CD4-positive, alpha-beta memory T cell (primary cell): ENCODE measurements at places on chromosomes 16 and 17. TPM values are rescaled to one million over a fixed set of nuclear protein-coding genes. Genes with fewer than 3 reads are reported as not detected.
A peak's percentile ranks its signal among the peaks of the same experiment; 100 is the strongest.

- no peak for DNase-seq
- H3K36me3 ChIP-seq, result no peaks in the 10 kb centered on the region
- H3K27ac ChIP-seq, result no peak overlapping the region
- H3K4me3 ChIP-seq, result no peak overlapping the region
Measured at GRCh38 chr16:52705122-52705521, 158.2 kb upstream of the TOX3 start.

GRCh38 chr16:77496934-77497333 is 62.1 kb upstream of the ADAMTS18 start:
- no peak overlapping the region for H3K27ac ChIP-seq
- H3K36me3 ChIP-seq, result no peaks in the 10 kb centered on the region
- DNase-seq, result no peak
- H3K27me3 ChIP-seq, result no peaks in the 10 kb centered on the region
- no peak overlapping the region for H3K4me3 ChIP-seq

GRCh38 chr16:1749152-1750117 is 21.9 kb downstream of the NME3 start:
- no peak overlapping the region for H3K4me3 ChIP-seq
- no peaks in the 10 kb centered on the region for H3K27me3 ChIP-seq
- H3K36me3 ChIP-seq, result peaks cover 49% of the 10 kb centered on the region
- no peak overlapping the region for H3K27ac ChIP-seq
- DNase-seq, result no peak

DNA sequence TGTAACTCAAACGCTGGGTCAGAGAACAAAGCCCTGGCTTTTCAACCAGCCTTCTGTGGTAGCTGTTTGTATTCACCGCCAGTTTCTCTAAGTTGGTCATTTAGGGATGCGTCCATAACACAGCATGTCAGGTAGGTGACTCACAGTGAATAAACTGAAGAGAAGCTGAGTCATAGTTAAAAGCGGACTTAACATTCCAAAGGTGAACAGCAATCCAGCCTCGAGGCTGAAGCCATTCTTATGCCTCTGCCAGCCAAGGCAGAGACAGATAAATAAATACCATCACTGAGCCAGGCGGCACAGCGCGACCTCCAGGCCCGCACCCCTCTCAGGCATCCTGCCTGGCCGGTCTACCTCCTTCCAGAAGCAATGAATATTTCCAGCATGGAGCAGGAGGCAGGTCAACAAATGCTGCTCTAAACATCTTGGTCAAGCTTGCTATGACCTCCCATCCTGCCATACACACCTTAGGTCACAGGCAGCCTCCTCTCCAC is 12.4 kb upstream of the CACNG4 start:
- H3K4me1 ChIP-seq, result no peaks in the 10 kb centered on the region
- no peak overlapping the region for H3K4me3 ChIP-seq
- no peak for DNase-seq
- H3K27ac ChIP-seq, result no peak overlapping the region

- no peak overlapping the region for H3K27ac ChIP-seq
- H3K4me1 ChIP-seq, result no peaks in the 10 kb centered on the region
- no peak overlapping the region for H3K4me3 ChIP-seq
- H3K36me3 ChIP-seq, result no peaks in the 10 kb centered on the region
- no peaks in the 10 kb centered on the region for H3K27me3 ChIP-seq
Measured at GRCh38 chr17:9887508-9887907, 17.6 kb downstream of the RCVRN start.

- H3K27ac ChIP-seq, result no peak overlapping the region
- H3K27me3 ChIP-seq, result no peaks in the 10 kb centered on the region
- H3K36me3 ChIP-seq, result peaks cover 46% of the 10 kb centered on the region
Measured at GRCh38 chr16:85673529-85674417, 15.0 kb downstream of the GINS2 start.

GRCh38 chr16:58366247-58367031 is 25.8 kb upstream of the GINS3 start:
- H3K27ac ChIP-seq, result no peak overlapping the region
- no peak for DNase-seq
- no peaks in the 10 kb centered on the region for H3K4me1 ChIP-seq
- no peaks in the 10 kb centered on the region for H3K36me3 ChIP-seq

GRCh38 chr17:39200957-39201510 is 951 bp downstream of the RPL19 start:
- H3K36me3 ChIP-seq, result peaks cover 37% of the 10 kb centered on the region
- no peak for DNase-seq
- peak overlapping the region; percentile 77 for H3K4me3 ChIP-seq

GRCh38 chr16:64130140-64130539 is 991.7 kb downstream of the CDH11 start:
- H3K27me3 ChIP-seq, result no peaks in the 10 kb centered on the region
- no peaks in the 10 kb centered on the region for H3K4me1 ChIP-seq
- no peaks in the 10 kb centered on the region for H3K36me3 ChIP-seq

- no peak overlapping the region for H3K4me3 ChIP-seq
- H3K27ac ChIP-seq, result no peak overlapping the region
- peaks cover 35% of the 10 kb centered on the region for H3K4me1 ChIP-seq
- DNase-seq, result no peak
Measured at GRCh38 chr17:5488752-5489151, 2.4 kb downstream of the MIS12 start.

GRCh38 chr16:31149894-31150890 is at the start of gene PRSS36:
TSS of gene PRSS36 (minus strand) at chr16:31150066. CDS start at chr16:31150035, 31 bp downstream.
- H3K27ac ChIP-seq, result no peak within 1 kb of the TSS
- H3K27me3 ChIP-seq, result no peaks in the 10 kb centered on the region
- no peak for DNase-seq
- no peaks in the 10 kb centered on the region for H3K36me3 ChIP-seq

Gene GALR2
- polyA plus RNA-seq, result not detected

Gene TMEM170A
- 40.6 TPM for polyA plus RNA-seq

Gene TBC1D3D
- not detected for polyA plus RNA-seq

Gene CA7
- not detected for polyA plus RNA-seq

Gene ZNF469
- polyA plus RNA-seq, result 0.01 TPM

Gene MSLN
- polyA plus RNA-seq, result not detected

Gene ACSM2A
- polyA plus RNA-seq, result not detected
